ENCODE measurements at places on chromosomes 2 and 18.

DNA sequence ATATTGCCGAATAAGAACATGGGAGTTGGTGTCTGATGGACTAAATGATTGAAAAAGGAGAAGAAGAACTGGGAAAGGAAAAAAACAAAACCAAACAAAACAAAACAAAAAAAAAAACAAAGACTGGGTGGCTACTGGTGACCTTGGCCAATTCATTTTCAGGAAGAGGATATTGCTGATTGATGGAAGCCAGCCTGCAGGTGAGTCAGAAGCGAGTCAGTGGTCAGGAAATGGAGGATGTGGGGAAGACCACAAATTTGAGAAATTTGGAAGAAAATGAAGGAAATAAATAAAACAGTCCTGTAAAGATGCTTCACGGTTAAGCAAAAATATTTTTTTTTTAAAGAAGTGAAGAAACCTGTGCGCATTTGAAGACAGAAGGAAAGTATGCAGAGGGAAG is 296.9 kb downstream of the ZNF521 start:
- DNase-seq, result no peak

GRCh38 chr2:172950565-172950964 is 125.1 kb upstream of the MAP3K20 start:
- no peak for DNase-seq

GRCh38 chr2:27041752-27042151 is 9.0 kb downstream of the TMEM214 start:
- no peak for DNase-seq

DNA sequence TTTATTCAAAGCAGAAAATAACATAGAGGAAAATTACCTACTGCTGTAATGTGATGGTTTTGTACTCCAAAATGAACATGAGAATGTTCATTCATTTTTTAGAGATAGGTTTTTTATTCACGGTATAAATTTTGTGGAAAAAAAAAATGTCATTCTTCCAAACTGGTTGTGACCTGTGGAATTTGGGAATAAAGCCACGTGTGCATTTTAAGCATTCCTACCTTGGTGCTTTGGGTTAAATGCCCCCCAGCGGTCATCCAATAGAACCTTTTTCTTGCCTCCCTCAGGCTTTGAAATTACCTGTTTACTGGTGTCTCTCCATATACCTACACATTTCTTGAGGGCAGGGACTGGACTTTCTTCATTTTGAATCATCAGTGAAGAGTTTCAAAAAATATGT is 740.7 kb downstream of the DPP10 start:
- no peak for DNase-seq

DNA sequence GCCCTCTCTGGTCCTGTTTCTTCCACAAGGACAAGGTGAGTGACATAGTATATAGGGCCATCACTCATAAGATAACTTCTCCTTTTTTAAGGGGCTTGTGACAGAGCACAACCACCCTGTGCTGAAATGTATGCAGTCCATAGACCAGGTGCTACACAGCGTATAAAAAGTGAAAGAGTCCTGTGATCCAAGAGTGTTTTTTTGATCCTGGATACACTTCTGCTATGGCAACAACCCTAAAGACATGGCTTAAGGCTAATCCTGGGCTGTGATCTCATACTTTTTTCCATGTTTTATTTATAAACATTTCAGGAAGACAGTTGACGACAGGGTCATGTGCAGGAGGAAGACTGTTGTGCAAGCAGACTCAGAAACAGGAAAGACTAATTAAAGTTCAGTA is 400.5 kb upstream of the TCF4 start:
- no peak for DNase-seq
